ENCODE measurements at places on chromosomes 1 and 21. TPM values are rescaled to one million over a fixed set of nuclear protein-coding genes. Genes with fewer than 3 reads are reported as not detected.

Gene RHEX
- total RNA-seq = not detected

Gene LCE6A
- total RNA-seq = not detected

Gene WNT3A
- total RNA-seq = not detected

Gene ADORA1
- total RNA-seq = not detected

Gene PLCH2
- total RNA-seq = 10.3 TPM

All from activated CD4-positive, alpha-beta memory T cell treated with anti-CD3 and anti-CD28 coated beads for 36 hours (primary cell).